ENCODE measurements at places on chromosomes 12 and 14. TPM values are rescaled to one million over a fixed set of nuclear protein-coding genes. Genes with fewer than 3 reads are reported as not detected.

- H3K4me1 ChIP-seq: no peaks in the 10 kb centered on the region
- no peak for DNase-seq
- H3K27me3 ChIP-seq: no peaks in the 10 kb centered on the region
- no peak overlapping the region for H3K27ac ChIP-seq
- no peak overlapping the region for H3K4me3 ChIP-seq
Observed at GRCh38 chr14:93269341-93270068, 62.4 kb downstream of the UBR7 start.

GRCh38 chr14:81165188-81165587, 55.6 kb downstream of the GTF2A1 start:
- no peaks in the 10 kb centered on the region for H3K4me1 ChIP-seq
- H3K36me3 ChIP-seq: no peaks in the 10 kb centered on the region
- no peak overlapping the region for H3K27ac ChIP-seq
- no peak for DNase-seq

- H3K4me3 ChIP-seq: peak overlapping the region; percentile 66
- H3K27ac ChIP-seq: no peak overlapping the region
- peaks cover 19% of the 10 kb centered on the region for H3K4me1 ChIP-seq
Observed at GRCh38 chr12:7131502-7131866, 1.3 kb downstream of the CLSTN3 start.

DNA sequence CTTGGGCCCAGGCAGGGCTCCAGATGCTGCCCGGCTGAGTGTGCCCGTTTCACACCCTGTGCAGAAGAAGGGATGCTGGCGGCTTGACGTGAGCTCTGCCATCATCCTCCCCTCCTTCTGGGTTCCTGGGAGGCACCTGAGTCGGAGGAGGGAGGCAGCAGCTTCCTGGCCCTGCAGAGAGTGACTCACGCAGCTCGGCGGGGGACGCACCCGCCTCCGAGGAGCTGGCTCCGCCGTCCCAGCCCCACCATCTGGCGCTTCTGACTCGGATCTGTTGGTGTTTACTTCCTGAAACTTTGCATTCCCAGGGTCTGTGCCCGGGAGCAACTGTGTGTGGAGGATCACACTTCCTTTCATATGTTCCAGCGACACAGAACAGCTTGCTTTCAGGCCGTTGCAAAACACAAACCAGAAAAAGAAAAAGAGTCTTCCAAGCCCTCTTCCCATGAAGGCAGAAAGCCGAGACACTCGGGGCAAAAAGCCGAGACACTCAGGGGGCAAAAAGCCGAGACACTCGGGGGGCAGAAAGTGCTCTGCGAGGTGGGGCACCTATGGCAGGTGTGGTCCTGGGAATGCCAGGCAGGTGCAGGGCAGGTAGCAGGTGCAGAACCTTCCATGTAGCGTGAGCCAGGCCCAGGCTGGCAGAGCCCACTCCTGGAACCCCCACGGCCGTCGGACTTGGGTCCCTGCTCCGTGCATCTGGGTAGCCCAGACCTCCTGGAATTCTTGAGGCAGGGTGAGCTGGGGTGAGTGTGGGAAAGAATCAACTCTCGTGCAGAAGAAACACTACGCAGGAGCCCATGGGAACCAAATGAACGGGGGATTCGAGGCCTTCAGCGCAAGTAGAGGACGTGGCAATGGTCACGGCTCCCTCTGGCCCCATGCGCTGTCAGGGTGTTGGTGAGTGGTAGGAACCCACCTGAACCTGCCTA, 27.6 kb upstream of the GALNT9 start:
- H3K4me3 ChIP-seq: no peak overlapping the region
- H3K4me1 ChIP-seq: no peaks in the 10 kb centered on the region
- peaks cover 69% of the 10 kb centered on the region for H3K27me3 ChIP-seq
- peak; percentile 64 for DNase-seq
- no peak overlapping the region for H3K27ac ChIP-seq

- DNase-seq: no peak
- no peak overlapping the region for H3K4me3 ChIP-seq
- H3K27ac ChIP-seq: no peak overlapping the region
- 0 out of 2 replicates have a peak, but pooled peaks cover 4% of the 10 kb centered on the region for H3K4me1 ChIP-seq
Observed at GRCh38 chr14:101105045-101105444, 201.5 kb upstream of the RTL1 start.

- no peak for DNase-seq
- H3K27ac ChIP-seq: no peak overlapping the region
- no peaks in the 10 kb centered on the region for H3K36me3 ChIP-seq
- no peaks in the 10 kb centered on the region for H3K4me1 ChIP-seq
Observed at GRCh38 chr14:88929656-88930436, 105.4 kb downstream of the TTC8 start.

DNA sequence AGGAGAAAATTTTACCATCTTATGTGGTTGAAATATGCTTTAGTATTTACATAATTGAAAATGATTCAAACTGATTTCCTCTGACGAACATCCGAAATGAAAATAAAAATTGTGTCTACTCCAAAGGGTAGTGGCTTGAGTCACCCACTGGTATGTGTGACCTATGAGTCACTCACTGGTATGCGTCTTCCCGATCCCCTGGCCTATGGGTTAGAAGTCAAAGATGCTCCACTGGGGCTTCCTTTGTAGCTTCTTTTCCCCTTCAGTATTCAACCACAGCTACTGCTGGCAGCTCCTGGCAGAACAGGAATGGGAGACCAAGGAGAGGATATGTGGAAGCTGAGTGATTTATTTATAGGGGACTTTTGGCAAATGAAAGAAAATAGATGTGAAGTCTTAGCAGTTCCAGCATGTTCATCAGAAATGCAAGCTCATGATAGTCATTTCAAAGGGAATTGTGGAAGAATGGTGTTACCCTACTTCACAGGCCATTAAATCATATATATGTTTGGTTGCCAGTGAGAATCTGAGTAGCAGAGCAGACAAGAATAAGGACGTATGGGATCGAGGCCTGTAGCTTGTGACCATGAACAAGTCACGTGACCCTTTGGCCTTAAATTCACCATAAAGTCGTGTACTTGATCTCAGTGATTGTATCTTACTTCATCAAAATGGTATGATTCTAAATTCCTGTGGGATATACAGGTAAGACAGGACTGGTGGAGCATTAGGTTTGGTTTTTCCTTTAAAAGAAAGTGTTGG, 108.3 kb downstream of the CRADD start:
- H3K27me3 ChIP-seq: no peaks in the 10 kb centered on the region
- H3K36me3 ChIP-seq: no peaks in the 10 kb centered on the region
- H3K4me3 ChIP-seq: peak overlapping the region; percentile 40

DNA sequence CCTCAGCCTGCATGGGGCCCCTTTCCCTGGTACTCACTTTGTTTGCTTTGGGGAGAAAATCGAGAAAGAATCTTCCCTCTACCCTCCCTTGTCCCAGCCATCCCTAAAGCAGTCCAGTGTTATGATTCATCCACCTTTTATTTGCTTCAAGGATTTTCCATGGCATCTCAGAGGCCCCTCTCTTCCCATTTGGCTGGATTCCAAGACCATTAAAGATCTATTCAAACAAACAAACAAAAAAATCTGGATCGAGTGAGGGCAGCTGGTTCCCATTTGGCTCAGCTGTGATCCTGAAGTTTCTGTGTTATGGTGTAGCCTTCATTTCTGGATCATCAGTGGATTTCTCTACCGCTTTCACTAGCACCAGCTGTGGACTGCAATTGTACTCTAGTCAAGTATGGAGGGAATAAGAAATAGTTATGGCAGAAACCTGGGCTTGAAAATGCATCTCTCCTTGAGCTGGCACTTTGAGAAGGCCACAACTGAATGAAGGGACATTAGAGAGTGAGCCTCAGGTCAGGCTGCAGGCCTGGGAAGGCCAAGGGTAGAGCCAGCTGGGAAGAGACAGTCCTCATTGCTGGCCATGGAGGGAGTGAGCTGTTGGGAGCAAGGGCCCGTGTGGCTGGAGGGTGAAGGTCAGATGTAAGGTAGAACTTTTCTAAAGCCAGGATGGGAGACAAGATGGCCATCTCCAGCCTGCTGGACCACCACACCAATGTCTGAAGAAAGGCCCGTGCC, 13.7 kb downstream of the KRT71 start:
- H3K4me3 ChIP-seq: no peak overlapping the region
- H3K4me1 ChIP-seq: peaks cover 22% of the 10 kb centered on the region
- 0 out of 2 replicates have a peak overlapping the region, but pooled peaks have one; percentile 24 for H3K27ac ChIP-seq
- DNase-seq: peak; percentile 71
- H3K36me3 ChIP-seq: no peaks in the 10 kb centered on the region

- no peaks in the 10 kb centered on the region for H3K27me3 ChIP-seq
- DNase-seq: peak; percentile 24
- peaks cover 45% of the 10 kb centered on the region for H3K4me1 ChIP-seq
- H3K36me3 ChIP-seq: no peaks in the 10 kb centered on the region
- peak overlapping the region; percentile 98 for H3K27ac ChIP-seq
Observed at GRCh38 chr14:22448905-22449599, 140.0 kb downstream of the DAD1 start.

- H3K27ac ChIP-seq: no peak overlapping the region
- H3K4me3 ChIP-seq: no peak overlapping the region
- H3K36me3 ChIP-seq: no peaks in the 10 kb centered on the region
- DNase-seq: peak; percentile 57
- no peaks in the 10 kb centered on the region for H3K4me1 ChIP-seq
Observed at GRCh38 chr14:52961060-52961639, 10.3 kb upstream of the FERMT2 start.

- H3K27ac ChIP-seq: no peak overlapping the region
- no peak overlapping the region for H3K4me3 ChIP-seq
- DNase-seq: no peak
- no peaks in the 10 kb centered on the region for H3K4me1 ChIP-seq
Observed at GRCh38 chr14:33280646-33281045, 342.0 kb downstream of the NPAS3 start.

DNA sequence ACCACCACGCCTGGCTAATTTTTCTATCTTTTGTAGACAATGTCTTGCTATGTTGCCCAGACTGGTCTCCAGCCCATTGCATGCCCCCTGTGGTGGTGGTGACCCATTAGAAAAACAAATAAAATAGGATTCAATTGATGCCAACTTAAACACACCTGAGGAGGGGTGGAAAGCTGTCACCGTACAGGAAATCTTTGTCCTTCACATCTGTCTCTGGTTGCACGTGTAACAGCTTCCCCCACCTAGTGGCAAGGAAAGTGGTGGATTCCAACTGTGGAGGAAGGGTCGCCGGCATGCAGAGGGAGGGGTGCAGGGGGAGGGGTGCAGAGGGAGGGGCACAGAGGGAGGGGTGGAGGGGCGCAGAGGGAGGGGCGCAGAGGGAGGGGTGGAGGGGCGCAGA, 26.1 kb upstream of the GPR68 start:
- H3K4me1 ChIP-seq: no peaks in the 10 kb centered on the region
- H3K27ac ChIP-seq: no peak overlapping the region
- no peak for DNase-seq
- H3K4me3 ChIP-seq: no peak overlapping the region

GRCh38 chr12:14982562-14982961, 9.7 kb downstream of the PDE6H start:
- DNase-seq: no peak
- H3K27ac ChIP-seq: no peak overlapping the region
- H3K27me3 ChIP-seq: no peaks in the 10 kb centered on the region
- H3K36me3 ChIP-seq: no peaks in the 10 kb centered on the region
- no peak overlapping the region for H3K4me3 ChIP-seq
- no peaks in the 10 kb centered on the region for H3K4me1 ChIP-seq

DNA sequence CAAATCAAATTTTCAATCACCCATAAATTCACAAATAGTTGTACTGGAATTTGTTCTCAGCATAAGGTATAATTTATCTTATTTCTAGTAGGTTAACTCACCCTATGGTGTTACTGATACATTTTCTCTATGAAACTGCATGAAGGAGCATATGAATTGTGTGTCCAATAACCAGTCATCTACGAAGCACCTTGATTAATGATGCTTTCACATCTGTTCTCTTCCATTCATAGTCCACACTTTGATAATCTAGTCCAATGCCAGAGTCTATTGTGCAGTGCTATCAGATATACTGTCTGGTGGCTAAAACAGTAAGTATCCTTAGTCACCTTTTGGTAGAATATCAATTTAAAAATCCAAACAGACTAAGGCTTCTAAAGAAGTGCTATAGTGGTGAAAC, 876.0 kb downstream of the RPS29 start:
- no peaks in the 10 kb centered on the region for H3K4me1 ChIP-seq
- H3K4me3 ChIP-seq: no peak overlapping the region
- H3K36me3 ChIP-seq: no peaks in the 10 kb centered on the region
- no peak overlapping the region for H3K27ac ChIP-seq

DNA sequence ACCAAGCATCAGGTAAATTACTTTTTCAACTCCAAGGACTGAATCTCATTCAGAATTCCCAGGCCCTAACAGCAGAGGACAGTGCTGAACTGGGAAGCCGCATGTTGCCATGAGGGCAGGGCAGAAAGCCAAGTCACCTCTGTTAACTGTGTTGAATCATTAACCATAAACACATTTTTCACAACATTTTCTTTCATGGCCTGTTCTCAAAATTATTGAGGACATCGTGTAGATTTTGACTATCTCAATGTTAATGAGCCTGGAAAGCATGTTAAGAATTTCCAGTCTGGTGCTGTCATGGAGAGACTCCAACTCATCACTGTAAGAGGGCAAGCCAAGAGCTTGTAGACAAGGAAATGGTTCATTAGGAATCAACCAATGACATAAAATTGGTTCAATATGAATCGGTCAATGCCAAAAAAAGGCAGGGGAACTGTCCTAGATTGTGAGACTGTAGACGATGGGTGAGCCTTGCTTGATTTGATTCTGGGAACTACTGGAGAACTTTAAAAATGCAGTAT, 33.7 kb downstream of the CPM start:
- no peak for DNase-seq
- no peaks in the 10 kb centered on the region for H3K4me1 ChIP-seq
- no peaks in the 10 kb centered on the region for H3K27me3 ChIP-seq
- H3K4me3 ChIP-seq: no peak overlapping the region

The GXYLT1 gene
- 7.8 TPM for total RNA-seq

The CRIP1 gene
- 296 TPM for total RNA-seq

The CAND1 gene
- 169 TPM for total RNA-seq

The SPIC gene
- total RNA-seq: not detected

The TEX52 gene
- total RNA-seq: not detected

The RPS26 gene
- 43.3 TPM for total RNA-seq

The CACNA2D4 gene
- not detected for total RNA-seq

Data from PC-9 (cell line).